ENCODE measurements at places on chromosomes 5 and 9.
A peak's percentile ranks its signal among the peaks of the same experiment; 100 is the strongest.

GRCh38 chr5:116436674-116437350, 137.8 kb downstream of the SEMA6A start:
- DNase-seq = no peak

GRCh38 chr9:98010445-98010844, 27.3 kb downstream of the ANP32B start:
- DNase-seq = no peak

GRCh38 chr5:1153428-1153827, 41.6 kb upstream of the SLC12A7 start:
- no peak for DNase-seq

DNA sequence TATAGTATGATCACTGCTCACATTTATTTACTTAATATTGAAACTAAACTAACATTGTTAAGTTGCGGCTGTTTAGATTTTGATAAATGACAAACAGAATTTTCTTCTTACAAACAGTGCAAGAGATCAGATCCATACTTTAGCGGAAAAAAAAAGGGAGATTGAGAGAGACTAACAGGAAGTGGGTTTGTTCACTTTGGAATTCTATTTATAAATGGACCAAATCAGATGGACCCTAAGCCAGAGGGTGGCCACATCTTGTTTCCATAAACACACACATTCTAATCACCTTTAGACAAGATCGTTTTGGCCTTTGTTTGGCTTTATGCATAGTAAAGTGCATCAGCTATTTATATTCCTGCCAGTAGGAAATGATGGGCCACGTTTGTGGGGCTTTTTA, 381.4 kb upstream of the CD180 start:
- DNase-seq = no peak

GRCh38 chr5:96611946-96612345, 50.2 kb upstream of the CAST start:
- no peak for DNase-seq

GRCh38 chr5:126438267-126438666, 15.1 kb downstream of the GRAMD2B start:
- no peak for DNase-seq

- peak; percentile 35 for DNase-seq
These were observed 30.7 kb downstream of the TRIP13 start for GRCh38 chr5:923281-923873.

DNA sequence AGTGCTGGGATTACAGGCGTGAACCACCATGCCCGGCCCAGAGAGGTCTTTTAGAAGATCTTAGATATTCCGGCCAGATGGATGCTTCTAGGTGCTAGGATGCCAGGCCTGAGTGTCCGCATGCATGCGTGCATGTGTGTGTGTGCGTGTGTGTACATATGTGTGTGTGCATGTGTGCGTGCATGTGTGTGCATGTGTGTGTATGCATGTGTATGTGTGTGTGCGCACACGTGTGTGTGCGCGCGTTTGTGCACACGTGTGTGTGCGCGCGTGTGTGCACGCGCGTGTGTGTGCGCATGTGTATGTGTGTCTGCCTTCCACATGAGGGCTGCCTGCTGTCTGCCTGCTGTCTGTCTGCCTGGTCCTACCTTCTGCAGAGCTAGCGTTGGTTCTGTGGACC, 88.0 kb upstream of the FCN2 start:
- no peak for DNase-seq

GRCh38 chr9:129836311-129837007, 1.2 kb downstream of the USP20 start:
- peak; percentile 21 for DNase-seq

GRCh38 chr9:20309124-20309523, 313.2 kb downstream of the MLLT3 start:
- no peak for DNase-seq

GRCh38 chr5:23627976-23628375, 120.6 kb downstream of the PRDM9 start:
- no peak for DNase-seq

- no peak for DNase-seq
These were observed 3.2 kb downstream of the IRX2 start for GRCh38 chr5:2748179-2748860.

DNA sequence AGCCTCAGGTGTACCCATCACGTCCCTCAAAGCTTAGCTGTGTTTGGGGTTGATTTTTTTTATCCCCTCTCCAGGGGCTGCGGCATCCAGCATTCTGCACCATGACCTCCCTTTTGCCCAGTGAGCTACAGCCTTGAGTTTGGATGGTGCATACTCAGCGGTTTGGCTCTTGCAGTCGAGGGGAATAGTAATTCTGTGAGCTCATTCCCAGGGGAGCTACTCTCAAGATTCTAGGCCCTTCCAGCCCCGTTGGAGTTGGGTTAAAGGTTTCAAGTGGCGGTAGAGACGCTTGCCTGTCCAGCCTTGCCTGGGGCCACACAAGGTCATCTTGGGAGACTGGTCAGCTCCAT, 102.2 kb upstream of the SPRY4 start:
- no peak for DNase-seq

- no peak for DNase-seq
These were observed 181.0 kb upstream of the PITX1 start for GRCh38 chr5:135214897-135215616.

DNA sequence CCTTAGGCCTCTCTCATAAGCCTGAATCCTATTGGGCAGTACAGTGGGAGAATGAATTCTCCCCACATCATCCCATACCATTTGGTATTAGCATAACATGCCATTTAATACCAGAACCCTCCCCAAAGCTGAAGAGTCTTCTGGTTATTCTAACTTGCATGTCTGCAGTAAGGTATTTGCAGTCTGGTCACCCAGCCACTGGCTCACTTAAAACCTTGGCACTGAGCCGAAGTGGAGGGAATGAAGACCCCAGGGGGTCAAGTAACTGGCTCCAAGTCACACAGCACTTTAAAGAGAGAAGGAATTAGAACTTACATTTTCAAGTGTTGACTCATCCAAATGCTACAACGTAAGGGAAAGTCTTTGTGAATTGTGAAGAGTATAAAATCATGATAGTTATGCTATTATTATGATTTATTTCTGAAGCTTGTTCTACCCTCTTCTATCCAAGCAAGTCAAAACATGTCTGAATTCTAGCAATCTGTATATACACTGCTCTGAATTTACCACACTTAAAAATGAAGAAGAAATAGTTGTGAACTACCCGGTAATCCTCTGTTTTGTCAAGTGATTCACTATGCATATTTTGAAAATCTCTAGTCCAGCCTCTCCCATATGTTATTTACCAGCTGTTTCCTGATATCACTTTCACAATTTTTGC, 28.5 kb downstream of the GLRA1 start:
- DNase-seq = no peak

GRCh38 chr9:33676746-33677505, 118.4 kb upstream of the PRSS3 start:
- no peak for DNase-seq

DNA sequence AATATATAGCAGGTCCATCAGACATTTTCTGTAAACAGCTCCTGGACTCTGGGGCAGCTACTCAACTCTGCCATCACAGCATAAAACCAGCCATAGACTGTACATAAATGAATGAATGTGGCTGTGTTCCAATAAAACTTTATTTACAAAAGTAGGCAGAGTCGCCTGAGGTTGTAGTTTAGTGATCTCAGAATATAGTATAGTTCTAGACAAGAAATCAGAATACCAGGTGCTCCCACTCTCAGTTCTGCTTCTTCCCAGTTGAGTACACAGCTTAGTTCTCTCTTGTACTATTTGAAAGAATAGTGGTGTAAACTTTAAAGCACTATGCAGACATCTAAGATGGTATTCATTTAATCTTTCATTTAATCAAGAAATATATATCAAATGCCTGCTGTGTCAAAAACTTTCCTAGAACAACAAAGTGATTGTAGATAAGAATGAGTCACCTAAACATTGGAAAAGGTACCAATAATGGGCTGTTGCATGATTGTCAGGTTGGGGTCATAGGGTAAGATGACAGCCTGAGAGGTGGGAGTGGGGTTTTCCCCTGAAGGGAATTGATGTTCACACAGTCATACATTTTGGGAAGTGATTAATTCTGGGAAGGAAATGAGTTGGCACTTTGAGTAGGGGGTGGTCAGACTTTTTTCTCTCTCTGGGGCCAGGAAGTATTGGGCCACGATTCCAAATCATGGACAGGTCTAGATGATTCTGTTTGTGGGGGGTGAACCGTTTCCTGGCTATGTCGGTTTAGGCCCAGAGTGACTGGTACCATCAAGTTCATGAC, 37.0 kb downstream of the TNFSF8 start:
- peak; percentile 12 for DNase-seq

GRCh38 chr5:142320430-142320738, 4.4 kb downstream of the SPRY4 start:
- no peak for DNase-seq

- no peak for DNase-seq
These were observed 77.8 kb downstream of the ZCCHC7 start for GRCh38 chr9:37198039-37198729.

DNA sequence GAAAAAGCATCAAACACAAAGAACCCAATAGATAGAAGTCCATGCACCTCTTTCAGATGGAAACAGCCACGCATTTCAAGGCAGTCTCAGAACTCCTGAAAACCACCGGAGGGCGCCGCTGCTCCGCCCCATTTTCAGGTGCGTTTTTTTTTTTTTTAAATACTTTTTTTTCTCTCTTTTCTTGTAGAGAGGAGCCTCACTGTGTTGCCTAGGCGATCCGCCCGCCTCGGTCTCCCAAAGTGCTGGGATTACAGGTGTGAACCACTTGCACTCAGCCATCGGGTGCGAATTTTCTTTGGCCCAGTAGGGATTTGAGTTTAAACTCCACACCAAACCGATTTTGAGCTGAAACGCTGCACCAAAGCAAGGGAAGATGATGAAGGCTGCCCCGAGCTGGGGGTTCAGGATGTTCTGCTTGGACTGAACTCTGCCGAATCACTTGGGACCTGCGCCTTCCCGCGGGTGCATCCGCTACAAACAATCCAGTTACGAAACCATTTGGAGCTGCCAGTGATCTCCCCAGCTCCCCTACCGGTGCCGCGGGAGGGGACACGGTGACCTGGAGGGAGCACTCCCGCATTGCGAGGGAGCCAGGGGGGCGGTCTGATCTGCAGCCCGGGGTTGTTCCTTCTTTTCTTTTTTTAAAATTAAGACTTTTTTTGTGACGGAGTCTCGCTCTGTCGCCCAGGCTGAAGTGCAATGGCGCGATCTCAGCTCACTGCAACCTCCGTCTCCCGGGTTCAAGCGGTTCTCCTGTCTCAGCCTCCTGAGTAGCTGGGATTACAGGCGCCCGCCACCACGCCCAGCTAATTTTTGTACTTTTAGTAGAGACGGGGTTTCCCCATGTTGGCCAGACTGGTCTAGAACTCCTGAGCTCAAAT, 1.4 kb downstream of the PTGR1 start:
- no peak for DNase-seq

DNA sequence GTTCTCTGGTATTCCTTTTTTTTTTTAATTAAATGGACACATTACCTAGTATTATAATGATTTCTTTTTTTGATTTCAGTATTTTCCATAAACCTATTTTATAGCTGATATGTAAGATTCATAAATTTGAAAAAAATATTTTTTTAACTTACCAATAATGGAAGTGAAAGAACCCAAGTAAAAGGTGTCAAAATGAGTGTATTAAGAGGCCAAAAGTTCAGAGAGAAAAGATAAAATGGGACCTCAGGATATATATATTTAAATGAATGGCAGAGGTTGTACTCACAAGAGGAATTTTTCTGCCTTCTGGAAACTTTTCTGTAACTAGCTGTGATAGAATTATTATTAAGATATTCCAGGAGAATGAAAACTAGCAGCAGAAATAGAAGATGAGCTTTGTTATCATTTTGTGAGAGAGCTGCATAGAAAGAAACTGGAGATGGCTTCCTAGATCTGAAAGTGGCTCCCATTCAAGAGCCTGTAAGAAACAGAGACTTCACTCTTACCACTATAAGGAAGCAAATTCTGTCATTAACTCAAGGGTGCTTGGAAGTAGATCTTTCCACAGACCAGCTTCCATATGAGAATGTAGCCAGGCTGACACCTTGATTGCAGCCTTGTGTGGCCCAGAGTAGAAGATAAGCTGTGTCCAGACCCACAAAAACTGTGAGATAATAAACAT, 91.7 kb downstream of the MRPS30 start:
- no peak for DNase-seq

DNA sequence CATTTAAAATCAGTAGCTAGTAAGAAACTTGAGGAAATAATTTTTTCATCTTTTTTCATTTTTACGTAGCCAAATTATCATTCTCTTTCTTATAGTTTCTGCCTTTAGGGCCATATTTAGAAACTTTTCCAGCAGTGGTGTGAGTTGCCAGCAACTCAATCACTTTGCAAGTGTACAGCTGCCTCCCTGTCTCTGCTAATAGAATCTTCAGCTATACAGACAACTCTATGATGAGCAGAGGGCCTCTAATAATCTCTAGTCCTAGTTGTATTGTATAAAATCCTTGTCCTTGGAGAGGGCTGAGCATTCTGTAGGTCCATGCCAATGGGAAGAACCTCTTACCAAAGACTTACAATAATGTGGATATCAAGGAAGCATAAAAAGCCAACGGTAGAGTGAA, 11.5 kb upstream of the SHOC1 start:
- DNase-seq = no peak

DNA sequence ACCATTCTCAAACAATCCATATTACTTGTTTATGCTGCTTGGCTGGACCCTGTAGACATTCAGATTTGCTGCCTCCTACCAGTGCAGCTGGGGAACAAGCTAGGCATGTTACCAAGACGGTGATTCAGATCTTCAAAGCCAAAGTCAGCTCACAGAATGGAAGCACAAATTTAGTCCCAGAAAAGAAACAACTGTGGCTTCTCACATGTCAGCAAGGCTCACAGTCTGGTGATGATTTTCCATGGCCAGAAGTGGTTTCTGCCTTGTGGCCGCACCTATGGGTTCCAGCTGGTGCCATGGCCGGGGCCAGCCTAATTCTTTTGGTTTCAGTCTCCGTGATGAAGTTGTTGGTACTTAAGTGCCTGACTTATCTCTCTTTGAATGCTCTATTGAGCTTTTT, 182.2 kb downstream of the TMC1 start:
- no peak for DNase-seq

DNA sequence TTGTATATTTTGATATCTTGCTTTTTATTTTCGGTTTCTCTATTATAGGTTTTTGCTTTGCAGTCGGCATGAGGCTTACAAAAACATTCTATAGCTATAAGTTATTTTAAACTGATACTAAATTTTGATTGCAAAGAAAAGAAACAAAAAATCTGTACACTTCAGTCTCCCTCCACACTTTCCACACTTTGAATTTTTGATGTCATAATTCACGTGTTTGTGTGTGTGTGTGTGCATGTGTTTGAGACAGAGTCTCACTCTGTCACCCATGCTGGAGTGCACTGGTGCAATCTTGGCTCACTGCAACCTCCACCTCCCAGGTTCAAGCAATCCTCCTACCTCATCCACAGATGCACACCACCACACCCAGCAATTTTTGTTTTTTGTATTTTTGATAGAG, 124.9 kb downstream of the MRPS30 start:
- no peak for DNase-seq

DNA sequence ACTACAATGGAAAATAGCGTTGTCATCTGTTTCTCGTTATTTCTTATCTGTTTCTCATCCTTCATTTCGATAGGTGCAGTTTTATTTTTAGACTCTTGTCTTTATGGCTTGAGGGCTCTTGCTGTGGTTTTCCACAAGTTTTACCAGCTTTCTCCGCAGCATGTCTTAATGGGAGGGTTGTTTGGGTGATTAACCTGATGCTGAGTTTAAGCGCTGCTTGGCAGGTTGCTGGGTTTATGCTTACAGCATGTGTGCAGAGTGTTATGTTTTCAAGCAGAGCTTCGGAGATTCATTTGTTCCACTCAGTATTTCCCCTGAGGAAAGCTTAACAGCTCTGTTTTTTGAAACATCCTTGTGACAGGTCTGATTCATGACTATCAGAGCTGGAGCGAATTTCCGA, 154.0 kb downstream of the SLC12A2 start:
- no peak for DNase-seq
